ENCODE measurements at places on chromosomes 13 and 19.

DNA sequence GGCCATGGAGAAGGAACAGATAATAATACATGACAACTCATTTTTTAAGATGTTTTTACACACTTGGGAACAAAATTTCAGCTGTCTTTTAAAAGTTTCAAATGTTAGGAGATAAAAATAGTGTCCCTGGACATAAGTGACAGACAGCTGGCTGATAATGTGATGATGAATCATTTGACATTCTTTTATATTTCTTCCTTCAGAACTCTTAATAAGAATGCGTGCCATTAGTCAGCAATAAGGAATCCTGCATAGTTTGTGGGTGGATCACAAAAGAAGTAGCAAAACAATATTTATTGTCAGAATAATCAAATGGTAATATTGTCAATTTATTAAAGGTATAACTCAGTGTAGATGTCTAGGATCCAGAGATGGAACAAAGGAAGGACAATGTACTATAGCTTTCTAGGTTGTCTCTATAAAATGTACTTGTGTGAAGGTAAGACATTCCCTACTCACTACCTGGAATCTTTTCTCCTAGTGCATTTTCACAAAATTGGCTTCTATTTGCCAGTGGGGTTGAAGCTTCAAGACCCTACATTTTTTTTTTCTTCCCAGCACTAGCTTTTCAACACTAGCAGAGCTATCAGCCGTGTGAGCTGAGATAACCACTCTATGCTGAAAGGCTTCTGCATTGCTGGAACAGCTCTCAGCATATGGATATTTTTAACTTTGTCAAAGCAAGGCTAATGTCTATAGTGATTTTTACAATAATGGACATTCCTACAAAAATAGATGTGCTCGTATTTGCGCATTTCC is 175.6 kb upstream of the SLITRK6 start:
- no peak for DNase-seq

DNA sequence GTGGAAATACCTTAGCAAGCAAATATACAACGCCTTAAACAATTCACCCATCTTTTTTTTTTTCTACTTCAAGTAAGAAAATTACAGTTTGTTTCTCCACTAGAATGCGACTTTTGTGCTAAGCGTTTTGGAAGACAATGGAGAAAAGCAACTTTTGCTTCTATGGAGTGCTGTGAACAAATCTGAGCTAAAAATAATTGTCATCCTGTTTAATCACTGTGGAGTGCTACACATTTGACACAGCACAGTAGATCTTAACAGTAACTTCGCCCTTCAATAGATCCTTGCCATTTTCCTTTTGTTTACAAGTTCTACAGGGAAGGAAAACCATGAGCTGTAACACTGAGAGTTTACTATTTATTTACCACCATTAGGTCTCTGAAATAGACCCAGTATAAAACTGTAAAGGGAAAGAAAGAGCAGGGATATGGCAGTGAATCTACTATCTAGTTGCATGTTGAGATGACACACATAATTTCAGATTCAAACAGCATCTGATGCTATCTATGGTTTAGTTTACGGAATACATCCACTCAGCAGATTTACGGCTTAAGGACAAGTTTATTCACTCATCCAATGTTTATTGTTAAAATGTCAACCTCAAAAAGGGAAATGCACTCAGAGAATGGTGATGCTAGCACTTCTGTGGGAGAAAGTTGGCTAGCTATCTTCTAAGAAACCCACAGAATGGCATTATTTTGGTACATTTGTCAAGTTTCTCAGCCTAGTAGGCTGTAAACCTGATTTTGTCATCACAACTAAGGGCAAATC is 175.3 kb downstream of the VWA8 start:
- DNase-seq = no peak

DNA sequence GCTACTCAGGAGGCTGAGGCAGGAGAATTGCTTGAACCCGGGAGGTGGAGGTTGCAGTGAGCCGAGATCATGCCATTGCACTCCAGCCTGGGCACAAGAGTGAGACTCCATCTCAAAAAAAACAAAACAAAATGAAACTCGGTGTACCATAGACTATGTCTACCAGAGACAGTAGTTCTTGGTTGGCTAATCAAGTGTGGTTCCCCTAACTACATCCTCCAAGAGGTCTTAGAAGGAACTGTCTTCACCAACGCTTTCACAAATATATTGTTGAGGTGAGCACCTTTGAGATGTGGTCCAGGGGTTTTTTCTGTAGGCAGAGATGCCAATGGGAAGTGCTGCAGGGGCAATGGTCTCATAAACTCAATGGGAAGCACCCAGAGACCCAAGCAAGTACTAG is 48.0 kb downstream of the RFC3 start:
- DNase-seq = no peak

- peak; percentile 81 for DNase-seq
Observed at GRCh38 chr13:67224148-67224846, 5.8 kb downstream of the PCDH9 start.

DNA sequence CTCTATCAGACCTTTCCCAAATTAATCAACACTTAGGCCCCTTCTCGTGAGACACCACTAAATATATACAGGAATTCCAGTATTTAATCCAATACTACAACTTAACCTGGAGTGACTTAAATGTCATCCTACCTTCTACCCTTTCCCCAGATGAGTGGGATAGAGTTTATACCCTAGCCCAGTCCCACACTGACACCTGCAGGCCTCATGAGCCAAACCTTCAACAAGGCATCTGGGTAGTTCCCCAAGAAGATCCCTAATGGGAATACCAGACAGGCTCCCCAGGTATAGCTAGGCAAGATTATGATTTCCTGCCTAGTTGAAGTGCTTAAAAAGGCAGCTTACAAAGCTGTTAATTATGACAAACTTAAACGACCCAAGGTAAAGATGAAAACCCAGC is 15.9 kb downstream of the ZNF83 start:
- no peak for DNase-seq

- DNase-seq = no peak
Observed at GRCh38 chr13:95098916-95099315, 202.3 kb downstream of the ABCC4 start.

- DNase-seq = no peak
Observed at GRCh38 chr19:13963603-13964105, 11.3 kb downstream of the DCAF15 start.

DNA sequence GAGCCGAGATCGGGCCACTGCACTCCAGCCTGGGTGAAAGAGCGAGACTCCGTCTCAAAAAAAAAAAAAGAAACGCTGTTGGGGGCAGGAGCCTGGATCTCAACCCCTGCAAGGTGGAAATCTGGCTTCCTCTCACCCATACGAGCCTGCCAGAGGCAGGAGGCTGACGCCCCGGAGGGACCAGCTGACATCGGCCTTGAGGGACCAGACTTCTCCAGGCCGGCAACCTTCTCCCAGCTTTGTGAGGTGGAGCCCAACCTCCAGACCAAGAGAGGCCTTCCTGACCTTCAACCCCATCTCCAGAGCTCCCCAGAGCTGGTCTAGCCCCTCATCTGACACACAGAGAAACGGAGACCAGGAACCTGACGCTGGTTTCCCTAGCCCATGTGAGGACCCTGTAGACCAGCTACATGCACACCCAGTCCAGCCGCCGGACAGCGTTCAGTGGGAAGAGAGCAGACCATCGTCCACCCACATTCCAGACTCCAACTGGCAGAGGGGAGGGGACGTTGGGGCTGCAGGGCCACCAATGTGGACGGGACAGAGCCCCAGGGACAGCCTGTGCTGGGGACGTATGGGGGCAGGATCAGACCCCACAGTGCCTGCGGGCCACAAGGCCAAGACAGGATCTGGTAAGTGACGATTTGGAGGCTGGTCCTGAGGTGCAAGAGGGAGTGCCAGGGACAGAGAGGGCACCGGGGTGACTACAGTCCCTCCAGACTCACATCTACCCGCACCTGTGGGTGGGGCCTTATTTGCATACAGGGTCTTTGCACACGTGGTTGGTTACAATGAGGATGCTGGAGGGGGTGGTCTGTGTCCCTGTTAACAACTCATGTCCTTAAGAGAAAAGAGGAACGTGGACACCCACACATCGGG is 11.4 kb downstream of the SBNO2 start:
- DNase-seq = no peak

DNA sequence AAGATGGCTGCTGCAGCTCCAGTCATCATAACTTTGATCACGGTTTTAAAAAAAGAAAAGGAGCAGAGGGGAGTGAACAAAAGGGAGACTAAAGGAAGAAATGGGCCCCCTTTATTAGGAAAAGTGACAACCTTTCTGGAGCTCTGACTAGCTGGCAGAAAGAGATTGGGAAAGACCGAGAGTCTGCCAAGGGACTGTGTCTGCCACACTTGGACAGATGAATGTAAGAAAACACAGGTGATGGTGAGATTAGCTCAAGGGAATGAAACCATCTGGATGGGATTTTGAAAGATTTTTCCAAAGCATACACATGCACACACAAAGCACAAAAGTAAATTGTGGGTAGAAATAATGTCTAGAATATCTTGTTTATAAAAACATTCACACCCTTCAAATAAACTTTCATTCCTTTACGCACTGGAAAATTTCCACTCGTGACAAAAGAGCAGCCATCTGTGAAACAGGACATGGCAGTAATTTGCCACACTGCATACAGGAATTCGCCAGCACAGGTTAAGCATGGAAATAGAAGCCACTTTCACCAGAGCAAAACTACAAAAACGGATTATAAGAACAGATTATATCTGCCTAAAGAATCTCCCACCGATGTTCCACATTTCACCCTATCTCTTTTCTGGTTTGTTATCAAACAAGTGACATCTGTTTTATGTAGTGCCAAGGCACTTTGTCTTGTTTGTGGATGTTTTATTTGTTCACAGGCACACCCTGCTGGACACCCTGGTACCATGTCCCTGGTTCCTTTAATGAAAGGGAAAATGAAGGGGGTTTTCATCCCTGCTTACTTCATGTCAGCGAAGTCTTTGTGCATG is 819.5 kb downstream of the DIAPH3 start:
- DNase-seq = no peak

- peak; percentile 81 for DNase-seq
Observed at GRCh38 chr19:29098863-29099481, 114.0 kb downstream of the UQCRFS1 start.

GRCh38 chr13:22189176-22190048 is 518.5 kb downstream of the FGF9 start:
- no peak for DNase-seq

DNA sequence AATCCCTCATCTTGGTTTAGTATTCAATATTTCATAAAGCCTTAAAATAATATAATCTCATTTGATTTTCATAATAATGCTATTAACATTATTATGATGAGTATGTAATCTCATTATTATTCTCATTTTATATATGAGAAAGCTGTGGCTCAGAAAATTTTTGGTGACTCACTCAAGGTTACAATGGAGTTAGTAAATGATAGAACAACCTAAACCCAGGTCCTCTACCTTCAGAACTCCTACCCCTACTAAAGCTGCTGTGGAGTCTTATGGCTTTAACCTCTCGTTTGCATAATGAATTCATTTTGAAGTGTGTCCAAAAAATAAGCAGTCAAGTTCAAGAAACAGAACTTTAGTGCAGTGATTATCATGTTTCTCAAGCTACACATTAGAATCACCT is 226.3 kb downstream of the TBC1D4 start:
- no peak for DNase-seq

DNA sequence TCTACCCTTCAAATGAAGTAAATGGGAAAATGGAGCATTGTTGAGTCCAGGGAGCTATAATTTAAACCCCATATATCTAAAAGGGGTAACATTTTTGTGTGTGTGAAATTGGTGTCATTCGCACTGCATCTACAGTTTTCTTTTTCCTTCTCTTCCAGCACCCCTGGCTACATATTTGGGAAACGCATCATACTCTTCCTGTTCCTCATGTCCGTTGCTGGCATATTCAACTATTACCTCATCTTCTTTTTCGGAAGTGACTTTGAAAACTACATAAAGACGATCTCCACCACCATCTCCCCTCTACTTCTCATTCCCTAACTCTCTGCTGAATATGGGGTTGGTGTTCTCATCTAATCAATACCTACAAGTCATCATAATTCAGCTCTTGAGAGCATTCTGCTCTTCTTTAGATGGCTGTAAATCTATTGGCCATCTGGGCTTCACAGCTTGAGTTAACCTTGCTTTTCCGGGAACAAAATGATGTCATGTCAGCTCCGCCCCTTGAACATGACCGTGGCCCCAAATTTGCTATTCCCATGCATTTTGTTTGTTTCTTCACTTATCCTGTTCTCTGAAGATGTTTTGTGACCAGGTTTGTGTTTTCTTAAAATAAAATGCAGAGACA is 28.6 kb downstream of the ALOX5AP start:
- DNase-seq = no peak

GRCh38 chr19:10651851-10652250 is 2.3 kb upstream of the ILF3 start:
- no peak for DNase-seq
